ENCODE measurements at places on chromosomes 13 and 19.

GRCh38 chr13:59012731-59013130, 1151.0 kb downstream of the DIAPH3 start:
- DNase-seq: no peak

GRCh38 chr13:80473695-80474094, 132.8 kb upstream of the SPRY2 start:
- no peak for DNase-seq

GRCh38 chr13:43815204-43815603, 28.4 kb upstream of the ENOX1 start:
- DNase-seq: no peak

- DNase-seq: no peak
Observed at GRCh38 chr19:44618640-44619357, 5.4 kb downstream of the IGSF23 start.

All from stimulated activated CD8-positive, alpha-beta memory T cell treated with anti-CD3 and anti-CD28 coated beads, Interleukin-4, amount 100 ng/mL, for 1 hour (primary cell).